ENCODE measurements at places on chromosomes 1 and 21.

GRCh38 chr1:223244366-223245103 is 101.5 kb upstream of the TLR5 start:
- no peak for DNase-seq

DNA sequence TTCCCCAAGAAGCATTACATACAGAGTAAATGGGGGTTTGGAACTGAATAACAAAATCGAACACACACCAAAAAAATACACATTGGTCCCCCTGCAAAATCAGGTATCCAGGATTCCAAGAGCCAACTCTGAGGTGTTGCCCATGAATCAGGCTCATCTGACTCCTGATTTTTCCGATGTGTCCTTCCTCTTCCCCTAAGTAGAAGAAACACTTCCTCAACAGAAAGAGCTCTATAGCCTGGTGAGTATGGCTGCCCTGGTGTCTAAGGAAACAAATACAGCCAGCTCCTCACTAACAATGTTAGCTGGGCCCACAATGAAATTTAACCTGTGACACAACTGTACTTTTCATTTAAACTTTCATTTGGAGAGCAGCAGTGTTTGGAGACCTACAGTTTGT is 33.6 kb downstream of the ERI3 start:
- no peak for DNase-seq

- no peak for DNase-seq
Observed at GRCh38 chr21:28974531-28975227, 18.0 kb downstream of the LTN1 start.

GRCh38 chr1:162197041-162197531 is 127.6 kb downstream of the NOS1AP start:
- DNase-seq, result no peak

DNA sequence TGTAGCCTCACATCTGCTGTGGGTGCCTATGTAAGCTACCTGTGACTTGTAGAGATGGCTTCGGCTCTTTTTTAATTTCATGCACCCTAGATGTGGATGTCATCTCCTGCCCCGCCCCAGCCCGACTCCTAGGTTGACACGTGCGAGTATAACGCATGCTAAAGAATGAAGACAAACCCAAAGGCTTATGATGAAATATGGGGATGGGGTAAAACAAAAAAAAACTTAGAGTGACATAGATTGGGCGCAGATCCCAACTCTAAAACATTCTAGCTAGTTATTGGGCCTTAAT is 613 bp upstream of the ERO1B start:
- DNase-seq, result no peak

DNA sequence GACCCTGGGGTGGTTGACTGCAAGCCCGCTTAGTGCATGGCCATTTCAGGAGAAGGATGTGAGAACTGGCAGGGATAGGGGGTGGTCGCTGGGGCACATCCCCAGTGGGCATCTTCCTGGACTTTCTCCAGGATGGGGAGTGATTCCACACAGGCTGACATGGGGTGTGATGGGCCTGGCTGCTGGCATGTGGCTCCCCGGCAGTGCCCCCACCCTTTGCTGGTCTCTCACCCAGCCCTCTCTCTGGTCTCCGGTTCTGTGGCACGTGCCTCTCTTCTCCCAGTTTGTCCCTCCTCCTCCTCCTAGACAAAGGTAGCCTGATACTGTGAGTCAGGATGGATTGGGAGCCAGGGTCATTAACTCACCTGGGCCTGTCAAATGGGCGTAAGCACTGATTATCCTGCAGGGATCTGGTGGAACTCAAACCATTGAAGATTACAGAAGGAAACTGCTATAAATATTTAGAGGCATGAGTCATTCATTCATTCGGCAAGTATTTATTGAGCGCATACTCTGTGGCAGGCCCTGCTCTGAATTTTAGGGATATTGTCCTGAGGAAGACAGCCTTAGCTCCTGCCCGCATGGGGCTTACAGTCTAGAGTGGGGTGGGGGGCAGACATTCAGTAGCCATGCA is 23.6 kb upstream of the EPS8L3 start:
- no peak for DNase-seq

DNA sequence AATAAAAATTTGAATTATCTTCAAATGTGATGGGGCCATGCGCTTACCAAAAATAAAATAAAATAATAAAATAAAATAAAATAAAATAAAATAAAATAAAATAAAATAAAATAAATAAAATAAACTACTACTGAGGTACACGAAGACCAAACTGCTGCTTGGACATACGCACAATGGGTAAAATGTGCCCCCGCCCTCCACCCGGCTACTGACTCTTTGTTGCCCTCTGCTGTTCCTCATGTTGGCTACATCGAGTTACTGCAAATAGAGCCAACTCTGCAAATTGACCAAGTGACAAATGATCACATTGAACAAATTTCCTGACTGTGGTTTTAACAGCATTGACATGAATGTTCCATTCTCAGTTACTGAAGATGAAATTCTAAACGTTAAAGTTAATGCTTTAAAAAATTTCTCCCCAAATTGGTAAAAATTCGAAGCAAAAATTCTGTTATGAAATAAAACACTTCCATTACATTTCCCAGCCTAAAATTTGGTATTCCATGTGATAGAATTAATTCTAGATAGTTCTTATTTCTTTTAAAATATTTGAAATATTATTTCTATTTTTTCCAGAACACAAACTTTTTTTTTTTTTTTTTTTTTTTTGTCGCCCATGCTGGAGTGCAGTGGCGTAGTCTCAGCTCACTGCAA is 18.8 kb upstream of the MAP1LC3C start:
- no peak for DNase-seq

DNA sequence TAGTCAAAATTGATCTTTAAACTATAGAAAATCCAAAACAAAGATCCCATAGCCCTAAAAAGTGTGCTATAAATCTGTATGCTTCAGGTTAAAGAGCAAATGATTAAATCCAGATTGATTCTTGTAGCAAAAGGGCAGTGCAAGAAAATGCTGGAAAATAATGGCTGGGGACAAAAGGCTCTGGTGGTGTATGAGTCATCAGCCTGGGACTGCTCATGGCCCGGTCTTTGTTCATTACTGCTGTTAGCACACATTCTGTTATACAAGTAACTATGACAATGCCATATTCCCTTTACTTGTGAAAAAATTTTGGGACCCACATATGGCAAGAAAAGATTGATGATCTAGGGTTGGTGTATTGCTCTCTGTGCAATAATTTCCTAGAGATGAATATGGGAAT is 89.1 kb downstream of the RWDD3 start:
- no peak for DNase-seq

- no peak for DNase-seq
Observed at GRCh38 chr1:201662646-201663045, 123.7 kb downstream of the NAV1 start.

DNA sequence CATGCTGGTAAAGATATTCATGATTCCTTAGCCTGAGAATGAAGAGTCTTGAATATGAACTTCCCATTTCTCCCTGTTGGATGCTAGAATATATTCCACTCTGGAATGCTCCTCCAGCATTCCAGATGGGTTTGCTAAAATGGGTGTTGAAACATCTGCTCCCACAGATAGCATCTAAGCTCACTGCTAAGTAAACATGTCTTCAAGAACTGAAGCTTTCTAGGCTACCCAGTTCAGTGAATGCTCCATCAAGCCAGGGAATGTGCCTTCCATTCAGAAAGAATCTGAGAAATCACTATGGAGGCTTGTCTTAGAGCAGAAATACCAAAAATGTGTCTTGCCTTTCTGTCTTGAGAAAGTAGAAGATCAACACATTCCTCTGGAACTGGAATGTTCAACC is 81.1 kb downstream of the TNFSF18 start:
- DNase-seq, result no peak

DNA sequence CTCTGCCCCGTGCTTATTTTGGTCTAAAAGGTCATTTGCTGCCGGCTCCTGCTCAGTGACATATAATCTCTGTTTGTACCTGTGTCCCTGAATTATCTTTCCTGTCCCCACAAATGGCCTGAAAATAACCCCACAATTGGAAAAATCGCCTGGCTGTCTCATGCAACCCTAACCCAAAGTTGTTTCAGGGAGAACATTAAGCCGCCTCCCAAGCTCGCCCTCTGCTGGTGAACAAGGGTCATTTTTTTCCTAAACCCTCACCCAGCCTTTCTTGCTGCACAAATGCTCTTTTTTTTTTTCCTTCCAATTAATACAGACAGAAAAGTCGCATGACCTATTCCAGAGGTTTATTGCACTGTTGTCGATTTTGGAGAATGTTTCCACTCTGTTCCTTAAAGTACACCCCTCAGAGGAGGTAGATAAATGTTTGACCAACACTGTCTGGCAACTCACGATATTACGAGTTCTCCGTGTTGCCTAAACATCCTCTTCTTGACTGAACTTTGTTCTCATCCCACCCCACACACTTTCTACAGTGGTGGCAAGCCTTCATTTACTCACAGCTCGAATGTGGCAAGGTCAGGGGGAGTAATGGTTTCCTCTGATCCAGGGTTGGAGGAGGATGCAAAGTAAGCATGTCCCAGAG is 148.7 kb downstream of the ZZZ3 start:
- DNase-seq, result peak; percentile 6

DNA sequence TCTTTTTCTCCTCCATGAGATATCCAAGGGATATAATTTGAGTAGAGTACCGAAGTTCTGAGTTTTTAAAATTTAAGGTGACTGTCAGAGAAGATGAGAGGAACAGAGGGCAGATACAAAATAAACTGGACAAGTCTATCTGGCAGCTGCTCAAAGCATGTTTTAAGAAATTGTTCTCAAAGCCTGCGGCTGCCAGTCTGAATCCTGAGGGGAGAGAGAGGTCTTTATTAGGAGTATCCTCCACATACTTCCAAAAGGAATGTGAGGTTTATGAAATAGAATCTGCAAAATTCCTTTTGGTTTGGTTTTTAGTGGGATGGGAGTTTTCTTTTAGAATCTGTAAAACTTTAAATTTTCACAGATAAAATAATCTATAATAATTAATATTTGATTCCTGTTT is 41.3 kb downstream of the TTC13 start:
- DNase-seq, result no peak

DNA sequence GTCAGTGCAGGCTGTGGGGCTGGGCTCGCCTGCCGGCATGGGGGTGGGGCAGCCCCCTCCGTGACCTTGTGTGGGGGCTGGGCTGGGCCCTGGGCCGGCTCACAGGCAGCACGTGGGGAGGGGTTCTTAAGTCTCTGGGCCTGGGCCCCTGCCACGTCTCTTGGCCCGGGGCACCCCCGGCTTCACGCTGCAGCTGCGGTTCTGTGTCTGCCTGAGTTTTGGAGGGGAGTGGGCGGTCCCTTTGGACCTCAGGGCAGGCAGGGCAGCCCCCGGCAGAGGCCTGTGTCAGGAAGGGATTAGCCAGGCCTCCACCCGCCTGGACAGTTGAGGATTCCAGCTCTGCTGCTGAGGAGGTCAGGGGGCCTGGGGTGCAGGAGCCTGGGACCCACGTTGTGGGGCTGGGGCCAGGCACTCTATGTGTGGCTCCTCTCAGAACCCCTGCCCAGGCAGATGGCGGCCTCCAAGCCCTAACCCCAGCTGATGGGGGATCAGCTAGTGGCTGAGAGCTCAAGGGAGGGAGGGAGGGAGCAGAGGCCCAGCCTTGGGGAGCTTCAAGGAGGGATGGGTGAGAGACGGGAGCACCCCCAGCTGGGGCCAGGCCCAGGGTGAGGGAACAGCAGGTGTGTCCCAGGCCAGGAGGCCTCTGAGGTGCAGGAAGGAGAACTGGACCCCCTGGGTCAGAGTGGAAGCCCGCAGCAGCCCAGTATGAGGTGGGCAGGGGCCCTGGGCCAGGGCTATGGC is 1.8 kb upstream of the PLCH2 start:
- no peak for DNase-seq

GRCh38 chr1:35222322-35223083 is 29.6 kb upstream of the SFPQ start:
- DNase-seq, result no peak

- no peak for DNase-seq
Observed at GRCh38 chr1:183882335-183883167, 77.6 kb downstream of the RGL1 start.

- no peak for DNase-seq
Observed at GRCh38 chr21:42799516-42799915, 79.8 kb downstream of the WDR4 start.

DNA sequence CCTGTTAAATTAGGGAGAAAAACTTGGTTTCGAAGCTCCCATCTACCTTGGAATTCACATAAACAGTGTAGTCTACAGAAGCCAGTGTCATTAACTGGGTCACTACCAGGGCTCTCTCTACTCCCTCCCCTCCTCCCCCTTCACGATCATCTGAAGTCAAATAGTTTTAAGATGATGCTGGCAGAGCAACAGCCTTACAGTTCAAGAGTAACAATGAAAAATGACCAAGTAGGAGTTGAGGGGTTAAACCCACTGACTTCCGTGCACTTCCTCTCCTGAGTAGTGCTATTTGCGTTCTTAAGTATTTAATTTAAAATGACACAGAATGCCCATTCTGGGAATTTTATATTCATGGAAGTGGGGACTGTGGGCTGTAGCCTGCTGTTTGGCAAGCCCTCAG is 236.9 kb downstream of the SIPA1L2 start:
- no peak for DNase-seq

GRCh38 chr1:214330222-214330621 is 49.3 kb downstream of the SMYD2 start:
- no peak for DNase-seq

Data from stimulated activated CD4-positive, alpha-beta T cell treated with anti-CD3 and anti-CD28 coated beads, TNF-alpha, amount 100 ng/mL, for 4 hours (primary cell).